ENCODE measurements at places on chromosomes 1 and 21.
A peak's percentile ranks its signal among the peaks of the same experiment; 100 is the strongest.

DNA sequence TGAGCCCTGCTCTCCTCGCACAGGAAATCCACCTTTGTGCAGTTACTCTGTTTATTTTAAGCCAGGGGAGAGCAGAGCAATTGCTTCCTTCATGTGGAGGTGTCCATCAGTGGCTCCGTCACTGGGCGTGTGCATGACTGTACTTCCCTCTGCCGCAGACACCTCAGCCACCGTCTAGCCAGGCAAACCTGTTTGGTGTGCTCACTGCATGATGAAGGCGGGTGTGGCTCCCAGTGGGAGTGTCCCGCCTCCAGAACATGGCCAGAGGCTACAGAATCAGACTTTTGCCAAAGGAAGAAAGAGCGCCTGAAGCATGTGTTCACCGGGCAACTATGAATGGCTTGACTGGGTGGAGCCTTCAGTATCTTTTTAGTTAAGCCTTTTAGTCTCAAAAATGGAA, 26.1 kb upstream of the LAMC2 start:
- peak; percentile 81 for DNase-seq

- DNase-seq = peak; percentile 68
Observed at GRCh38 chr1:162710345-162710744, 78.1 kb downstream of the DDR2 start.

GRCh38 chr1:23129846-23130245, 38.8 kb downstream of the LUZP1 start:
- DNase-seq = peak; percentile 17

GRCh38 chr21:41091616-41092015, 76.3 kb upstream of the BACE2 start:
- no peak for DNase-seq

DNA sequence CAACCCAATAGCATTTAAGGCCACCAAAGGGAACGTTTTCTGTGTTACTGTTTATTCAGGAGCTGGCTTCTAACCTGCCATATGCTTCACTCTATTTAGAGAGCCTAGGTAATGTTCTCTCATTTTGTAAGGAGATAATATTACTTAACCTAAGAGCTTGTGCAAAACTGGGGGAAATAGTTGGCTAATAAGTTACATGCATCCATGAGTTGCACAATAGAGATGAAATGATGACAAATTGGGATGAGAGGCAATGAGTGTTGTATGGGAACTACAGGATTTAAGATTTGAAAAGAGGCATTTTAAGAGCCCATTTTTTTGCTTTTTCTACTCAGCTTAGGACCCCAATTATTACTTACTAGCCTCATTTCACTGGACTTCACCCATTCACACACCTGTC, 151.0 kb downstream of the ST6GALNAC3 start:
- no peak for DNase-seq

DNA sequence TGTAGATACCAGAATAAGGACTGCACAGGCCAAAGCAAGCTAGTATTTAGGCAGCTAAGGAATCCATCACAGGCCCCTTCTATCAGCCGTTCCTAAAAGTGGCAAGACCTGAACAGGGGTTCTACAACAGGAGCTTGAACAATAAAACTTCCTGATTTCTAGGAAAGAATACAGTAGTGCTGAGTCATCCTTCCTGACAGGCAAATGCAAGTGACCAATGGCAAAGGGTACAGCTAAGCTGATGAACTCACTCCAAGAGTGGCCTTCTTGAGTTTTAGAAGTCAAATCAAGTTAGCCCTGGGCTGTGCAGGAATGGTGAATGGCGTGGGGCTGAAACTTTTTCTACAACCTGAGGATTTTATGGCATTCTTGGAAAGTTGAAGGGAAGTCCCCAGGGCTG, 112.9 kb downstream of the GREM2 start:
- no peak for DNase-seq

GRCh38 chr1:44685881-44686280, 11.4 kb downstream of the ARMH1 start:
- no peak for DNase-seq

DNA sequence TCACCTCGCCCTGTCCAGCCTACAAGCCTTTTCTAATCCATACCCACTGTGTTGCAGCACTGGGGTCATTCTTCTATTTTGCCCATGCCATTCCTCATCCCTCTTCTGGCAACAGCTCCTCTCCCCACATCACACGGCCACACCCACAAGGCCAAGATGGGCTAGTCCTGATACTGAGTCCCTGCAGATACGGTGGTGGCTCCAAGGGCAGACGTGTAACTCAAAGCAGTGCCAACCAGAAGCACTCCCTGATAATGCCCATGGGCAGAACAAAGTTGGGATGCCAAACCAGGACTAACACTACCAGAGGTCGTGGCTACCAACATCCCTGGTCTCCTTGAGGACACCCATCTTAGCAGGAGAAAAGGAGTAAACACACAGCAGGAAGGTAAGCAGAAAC, 64.8 kb downstream of the APP start:
- DNase-seq = no peak

GRCh38 chr21:31351960-31352359, 7.9 kb upstream of the TIAM1 start:
- no peak for DNase-seq

GRCh38 chr1:149962039-149962647, 25.5 kb upstream of the MTMR11 start:
- DNase-seq = peak; percentile 84

DNA sequence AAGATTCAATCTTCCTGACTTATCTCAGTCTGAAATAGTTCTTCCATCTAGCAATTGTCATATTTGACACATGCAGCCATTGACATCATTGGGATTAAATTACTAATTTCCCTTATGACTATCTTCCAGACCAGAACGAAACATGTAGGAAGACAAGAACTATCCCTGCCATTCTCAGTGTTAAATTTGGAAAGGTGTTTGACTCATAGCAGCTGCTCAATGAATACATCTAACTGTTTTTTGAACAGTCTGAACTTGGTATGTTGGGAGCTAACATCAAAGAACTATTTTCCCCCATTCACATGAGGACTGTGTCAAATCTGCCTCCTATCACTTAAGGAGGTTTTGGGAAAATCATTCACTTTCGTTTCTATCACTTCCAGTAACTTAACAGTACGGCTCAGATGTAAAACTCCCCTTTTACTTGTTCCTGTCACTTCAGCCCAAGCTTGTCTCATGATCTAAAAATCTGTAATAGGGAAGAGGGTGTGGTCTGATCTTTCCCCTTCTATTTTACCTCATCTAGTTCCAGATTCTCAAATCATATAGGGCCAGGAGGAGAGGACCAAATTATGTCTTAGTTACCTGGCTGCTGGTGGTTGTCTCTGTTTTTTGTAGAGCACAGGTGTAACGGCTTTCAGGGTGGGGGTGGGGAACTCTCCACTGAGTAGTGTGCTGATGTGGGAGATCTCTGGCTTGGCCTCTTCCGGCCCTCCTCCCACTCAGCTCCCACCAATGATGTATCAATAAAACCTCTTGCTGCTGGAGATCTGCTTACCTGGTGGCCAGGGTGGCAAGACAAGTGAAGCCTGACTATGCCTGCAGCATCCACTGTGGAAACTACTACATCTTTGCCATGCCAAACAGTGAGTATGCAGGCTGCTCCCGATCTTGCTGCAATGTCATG, 26.2 kb upstream of the SLAMF1 start:
- DNase-seq = no peak

DNA sequence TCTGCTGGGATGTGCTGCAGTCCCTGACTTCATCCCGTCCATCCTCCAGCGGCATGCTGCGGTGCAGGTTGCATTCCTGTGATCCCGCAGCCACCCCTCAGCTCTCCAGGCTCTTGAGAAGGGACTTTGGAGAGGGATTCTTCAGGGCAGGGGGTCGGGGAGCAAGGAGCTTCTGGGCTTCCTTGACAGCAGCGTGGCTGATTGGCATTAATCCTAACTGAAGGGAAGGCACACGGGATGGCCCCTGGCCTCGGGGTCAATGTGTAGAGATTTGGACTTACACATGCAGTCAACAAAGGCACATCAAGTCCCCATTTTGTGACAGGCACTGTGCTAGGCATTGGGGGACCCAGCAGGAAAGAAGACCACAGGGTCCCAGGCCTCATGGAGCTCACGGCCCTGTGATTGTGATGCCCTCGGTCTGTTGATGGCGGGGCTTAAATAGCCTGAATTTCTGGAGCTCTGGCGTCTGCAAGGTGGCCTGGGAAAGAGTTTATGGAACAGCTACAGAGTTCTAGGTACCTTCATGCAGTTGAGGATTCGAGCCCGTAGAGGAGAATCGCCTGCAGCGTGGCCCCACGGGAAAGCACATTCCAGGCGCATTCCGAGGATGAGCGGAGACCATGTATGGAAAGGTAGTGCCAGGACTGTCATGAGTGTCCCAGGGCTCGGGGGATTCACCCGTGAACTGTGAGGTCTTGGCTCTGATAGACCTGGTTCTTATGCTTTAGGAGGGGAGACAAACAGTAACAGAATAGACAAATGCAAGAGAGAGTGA, 20.1 kb downstream of the PSEN2 start:
- no peak for DNase-seq

GRCh38 chr1:51753969-51754368, 124.6 kb downstream of the NRDC start:
- no peak for DNase-seq

DNA sequence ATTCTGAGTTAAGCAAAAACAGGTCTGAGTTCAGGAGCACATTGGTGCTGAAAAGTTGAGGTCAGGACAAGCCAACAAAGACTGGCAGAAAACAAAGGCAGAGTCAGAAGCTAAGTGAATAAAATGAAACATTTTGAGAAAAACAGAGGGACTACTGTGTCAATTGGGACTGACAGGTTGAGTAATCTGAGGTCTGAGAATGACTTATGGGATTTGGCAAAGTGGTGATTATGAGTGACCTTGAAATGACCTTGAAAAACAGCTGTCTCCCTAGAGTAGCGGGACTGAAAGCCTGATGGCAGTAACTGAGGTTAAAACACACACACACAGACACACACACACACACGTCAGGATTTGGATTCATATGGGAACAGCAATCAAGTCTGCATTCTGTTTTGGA, 8.8 kb upstream of the COG2 start:
- DNase-seq = no peak

DNA sequence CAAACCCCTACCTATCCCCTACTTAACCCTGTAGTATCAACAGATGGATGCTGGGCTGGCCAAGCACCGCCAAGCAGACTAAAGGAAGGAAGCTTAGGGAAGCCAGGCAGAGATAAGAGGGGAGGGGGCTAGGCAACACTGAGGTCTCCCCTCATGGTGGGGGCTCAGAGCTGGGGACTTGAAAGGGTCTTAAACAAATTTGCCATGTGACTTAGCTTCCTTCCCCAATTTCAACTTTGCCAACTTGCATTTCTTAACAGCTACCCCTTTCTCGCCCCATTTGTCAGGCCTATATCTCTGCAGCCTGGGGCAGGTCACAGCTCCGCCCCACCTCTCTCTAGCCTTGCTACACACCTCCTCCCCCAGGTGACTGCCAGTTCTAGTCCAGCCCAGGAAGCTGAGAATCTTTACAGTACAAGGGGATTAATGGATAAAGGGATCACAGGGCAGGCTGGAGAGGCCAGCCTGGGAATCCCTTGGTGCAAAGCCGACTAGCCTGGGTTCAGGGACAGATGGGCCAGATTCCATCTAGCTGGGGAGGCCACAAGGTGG, 3.4 kb downstream of the KIF21B start:
- no peak for DNase-seq

DNA sequence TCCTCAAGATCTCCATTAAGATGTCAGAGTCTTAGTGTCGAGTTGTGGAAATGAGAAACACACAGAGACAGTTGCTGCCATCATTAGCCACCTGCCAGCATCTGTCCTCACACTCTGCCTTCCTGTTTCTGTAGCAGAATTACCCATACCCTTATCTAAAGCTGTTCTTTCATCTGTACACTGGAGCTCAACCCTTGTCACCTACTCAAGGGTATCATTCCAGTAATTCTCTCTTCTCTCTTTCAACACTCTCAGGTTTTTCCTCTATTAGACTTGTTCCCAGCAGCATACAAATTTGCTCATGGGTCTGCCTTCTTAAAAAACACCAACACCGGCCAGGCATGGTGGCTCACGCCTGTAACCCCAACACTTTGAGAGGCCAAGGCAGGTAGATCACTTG, 27.4 kb upstream of the RNF2 start:
- DNase-seq = no peak

GRCh38 chr21:33373451-33373850, 29.8 kb upstream of the IFNGR2 start:
- DNase-seq = no peak

GRCh38 chr1:60697204-60697994, 385.0 kb upstream of the NFIA start:
- DNase-seq = peak; percentile 25

DNA sequence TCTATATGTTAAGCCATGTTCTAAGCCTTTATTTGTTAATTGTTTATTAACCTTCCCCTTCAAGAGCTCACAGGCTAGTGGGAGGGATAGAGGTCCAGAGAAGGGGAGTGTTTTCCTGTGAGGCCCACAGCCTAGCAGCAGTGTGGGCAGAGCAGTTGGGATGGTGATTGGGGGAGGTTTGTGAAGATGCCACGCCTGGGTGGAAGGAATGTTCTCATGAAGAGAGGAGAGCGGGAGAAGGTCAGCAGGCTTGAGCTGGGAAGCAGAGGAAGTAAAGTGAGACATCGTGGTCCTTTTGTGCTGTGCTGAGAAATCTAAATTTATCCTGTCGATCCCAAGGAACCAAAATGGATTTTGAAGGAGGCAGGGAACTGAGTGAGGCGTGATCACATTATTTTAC, 42.6 kb downstream of the TRAPPC10 start:
- DNase-seq = peak; percentile 65

GRCh38 chr1:106972074-106972473, 84.4 kb upstream of the PRMT6 start:
- no peak for DNase-seq

DNA sequence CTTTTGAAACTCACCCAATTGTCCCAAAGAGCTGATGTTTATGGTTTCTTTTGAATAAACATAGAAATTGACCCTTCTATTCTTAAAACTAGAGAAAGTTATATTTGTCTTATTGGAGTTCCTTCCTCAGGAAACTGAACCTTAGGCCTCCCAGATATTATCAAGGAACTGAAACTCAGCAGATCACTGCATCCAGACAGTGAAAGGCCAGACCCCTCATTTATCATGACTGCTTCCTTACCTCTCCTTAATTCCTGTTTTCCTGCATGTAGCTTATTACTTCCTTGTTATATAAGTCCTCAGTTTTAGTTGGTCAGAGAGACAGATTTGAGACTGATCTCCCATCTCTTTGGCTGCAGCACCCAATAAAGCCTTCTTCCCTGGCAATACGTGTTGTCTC, 27.5 kb downstream of the SLC22A15 start:
- no peak for DNase-seq

DNA sequence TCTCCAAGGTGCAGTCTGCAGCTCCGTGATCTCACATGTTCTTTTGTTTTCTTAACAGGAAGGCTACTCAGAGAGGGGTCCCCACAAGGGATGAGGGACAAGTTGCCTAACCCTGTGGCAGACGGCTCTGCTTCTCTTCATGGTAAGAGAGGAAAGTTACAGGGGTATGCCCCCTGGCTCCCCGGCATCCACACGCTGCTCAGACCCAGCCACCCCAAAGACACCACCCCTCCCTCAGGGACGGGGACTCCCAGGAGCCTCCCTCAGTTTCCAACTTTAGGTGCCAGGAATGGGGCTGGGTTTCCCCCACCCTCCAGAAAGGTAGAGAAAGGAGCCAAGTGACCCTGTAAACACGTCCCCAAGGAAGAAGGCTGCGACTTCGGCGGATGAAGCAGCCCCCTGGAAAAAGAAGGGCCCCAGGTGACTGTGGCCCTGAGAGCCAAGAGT, 19.7 kb downstream of the OPTC start:
- no peak for DNase-seq
